ENCODE measurements at places on chromosomes 11 and 22.

DNA sequence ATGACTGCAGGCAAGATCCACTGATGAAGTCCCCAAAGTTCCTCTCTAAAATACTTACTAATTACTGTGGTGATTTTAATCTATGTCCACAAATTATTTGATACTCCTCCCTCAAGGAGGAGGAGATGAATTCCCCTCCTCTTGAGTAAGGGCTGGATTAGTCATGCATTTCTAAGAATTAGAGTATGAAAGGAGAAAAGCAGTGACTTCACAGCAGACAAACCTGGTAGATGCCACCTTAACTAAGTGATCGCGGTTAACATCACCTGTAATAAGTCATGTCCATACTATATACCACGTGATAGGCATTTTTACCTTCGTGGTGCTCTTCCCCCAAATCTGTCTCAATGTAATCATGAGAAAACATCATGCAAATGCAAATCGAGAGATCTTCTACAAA is 52.0 kb upstream of the TSPAN18 start:
- DNase-seq = no peak

GRCh38 chr22:32697331-32697995 is 104.0 kb upstream of the TIMP3 start:
- no peak for DNase-seq

DNA sequence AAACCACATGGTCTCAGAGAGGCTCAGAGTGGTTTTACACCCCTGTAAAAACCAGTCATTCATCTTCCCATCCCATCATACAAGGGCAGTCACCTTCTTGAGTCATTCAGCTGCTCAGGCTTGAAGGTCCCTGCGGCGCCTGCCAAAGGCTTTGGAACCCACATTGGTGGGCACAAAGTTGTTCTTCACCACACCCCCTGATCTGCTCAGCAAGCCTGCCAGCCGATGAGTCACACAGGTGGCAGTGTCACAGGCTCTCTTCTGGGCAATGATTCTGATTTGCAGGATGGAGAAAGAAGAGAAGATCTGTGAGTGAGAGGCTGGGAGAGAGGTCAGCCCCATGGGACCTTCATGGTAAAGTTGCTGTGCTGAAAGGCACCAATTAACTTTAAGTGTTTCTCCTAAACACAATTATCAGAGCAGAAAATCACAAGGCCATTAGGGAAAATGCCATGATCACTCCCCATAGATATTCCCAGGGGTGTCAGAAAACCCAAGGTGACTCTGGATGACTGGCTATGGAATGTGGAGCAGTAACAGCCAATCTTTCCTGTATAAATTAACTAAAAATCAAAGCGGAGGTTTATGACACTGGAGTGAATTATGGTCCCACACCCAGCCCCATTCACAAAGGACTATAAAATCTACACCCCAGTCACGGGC is 4.4 kb downstream of the CALCA start:
- DNase-seq = no peak

DNA sequence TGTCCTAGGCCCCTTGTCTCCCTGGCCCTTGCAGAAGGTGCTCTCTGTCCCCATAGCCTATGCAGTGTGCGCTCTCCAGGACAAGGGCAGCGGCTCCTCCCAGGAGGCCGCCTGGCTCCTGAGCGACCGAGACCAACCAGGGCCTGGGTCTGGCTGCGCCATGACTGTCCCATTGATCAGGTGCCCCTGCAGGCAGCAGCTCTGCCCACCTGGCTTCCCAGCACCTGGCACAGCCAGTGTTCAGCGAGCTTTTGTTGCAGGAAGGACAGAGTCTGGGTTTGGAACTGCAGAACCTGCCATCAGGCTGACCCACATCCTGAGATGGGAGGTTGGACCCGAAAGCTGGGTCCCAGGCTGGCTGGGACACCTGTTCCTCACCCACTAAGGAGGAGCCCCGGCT is 1001.1 kb downstream of the BRD1 start:
- no peak for DNase-seq

DNA sequence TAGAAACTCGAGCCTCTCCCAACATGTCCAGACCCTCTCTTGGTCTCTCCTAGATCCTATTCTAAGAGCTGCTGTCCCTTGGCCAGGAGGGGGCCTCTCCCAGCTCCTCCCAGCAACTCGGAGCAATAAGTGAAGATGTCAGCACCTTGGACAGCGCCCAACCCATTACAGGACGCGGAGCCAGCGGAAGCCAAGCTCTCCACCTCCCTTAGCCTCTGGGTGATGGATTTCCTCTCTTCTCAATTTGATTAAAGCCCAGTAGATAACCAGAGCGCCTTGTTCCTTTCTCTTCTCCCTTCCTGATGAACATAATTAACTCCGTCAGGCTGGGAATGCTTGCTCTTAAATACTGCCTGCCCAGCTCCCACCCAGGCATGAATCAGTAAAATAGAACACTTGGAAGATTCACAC is 26.2 kb upstream of the TPBGL start:
- DNase-seq = peak; percentile 32

- no peak for DNase-seq
These were observed 725.8 kb downstream of the BRD1 start for GRCh38 chr22:49101873-49102272.

DNA sequence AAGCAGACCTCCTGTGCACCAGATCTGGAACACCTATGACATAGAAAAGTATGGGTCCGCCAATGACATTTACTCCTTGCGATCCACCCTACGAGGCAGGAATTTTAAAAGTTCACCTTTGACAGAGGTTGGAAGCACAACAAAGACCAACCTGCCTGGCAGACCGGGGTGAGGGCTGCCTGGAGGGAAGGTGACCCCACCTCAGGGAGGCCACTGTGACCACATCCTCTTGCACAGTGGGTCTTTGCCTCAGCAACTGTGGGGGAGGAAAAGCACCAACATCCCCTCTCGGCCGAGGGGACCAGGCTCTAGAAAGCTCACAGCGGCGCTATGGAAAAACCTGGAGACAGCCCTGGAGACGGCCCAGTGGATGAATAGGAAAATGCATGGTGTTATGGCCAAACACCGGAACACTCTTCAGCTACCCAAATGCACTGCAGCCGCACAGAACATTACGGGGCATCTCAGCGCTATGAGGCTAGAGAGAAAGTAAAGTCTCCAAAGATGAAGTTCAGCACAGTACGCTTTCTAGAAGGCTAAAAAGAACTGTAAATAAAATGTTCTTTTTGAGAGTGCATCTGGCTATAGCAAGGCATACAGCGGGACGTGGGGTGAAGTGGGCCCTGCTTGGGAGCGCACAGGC is 1.8 kb upstream of the SHISAL1 start:
- DNase-seq = no peak

DNA sequence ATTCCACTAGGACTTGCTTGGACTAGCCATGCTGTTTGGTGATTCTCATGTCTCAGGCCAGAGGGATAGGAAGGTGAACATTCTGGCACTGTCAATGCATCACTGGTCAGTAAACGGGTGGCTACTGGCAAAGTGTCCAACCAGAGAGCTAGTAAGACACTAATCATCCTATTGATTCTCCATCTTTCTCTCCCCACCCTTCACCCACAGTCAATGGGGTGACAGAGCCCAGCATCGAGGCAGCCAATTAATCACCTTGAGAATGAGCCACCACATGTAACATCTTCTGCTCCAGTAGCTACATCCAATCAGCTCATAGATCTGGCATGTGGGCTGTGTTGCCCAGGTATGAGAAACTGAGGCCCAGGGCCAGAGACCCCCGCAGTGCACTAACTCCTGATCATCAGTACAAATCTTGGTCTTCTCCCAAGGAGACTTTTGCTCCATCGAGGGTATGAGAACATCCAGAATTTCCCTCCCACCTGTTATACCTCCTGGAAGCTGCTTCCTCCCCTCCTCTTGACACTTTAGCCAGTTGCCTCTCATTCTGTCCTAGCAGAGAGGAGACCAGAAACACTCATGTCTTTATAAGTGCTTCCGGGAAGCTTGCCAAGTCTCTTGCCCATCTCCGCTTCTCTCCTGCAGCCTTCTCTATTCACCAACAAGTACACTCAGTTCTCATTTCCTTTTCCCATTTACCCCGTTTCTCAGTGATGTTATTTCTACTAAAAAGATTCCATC is 17.0 kb downstream of the HTR3A start:
- DNase-seq = no peak

DNA sequence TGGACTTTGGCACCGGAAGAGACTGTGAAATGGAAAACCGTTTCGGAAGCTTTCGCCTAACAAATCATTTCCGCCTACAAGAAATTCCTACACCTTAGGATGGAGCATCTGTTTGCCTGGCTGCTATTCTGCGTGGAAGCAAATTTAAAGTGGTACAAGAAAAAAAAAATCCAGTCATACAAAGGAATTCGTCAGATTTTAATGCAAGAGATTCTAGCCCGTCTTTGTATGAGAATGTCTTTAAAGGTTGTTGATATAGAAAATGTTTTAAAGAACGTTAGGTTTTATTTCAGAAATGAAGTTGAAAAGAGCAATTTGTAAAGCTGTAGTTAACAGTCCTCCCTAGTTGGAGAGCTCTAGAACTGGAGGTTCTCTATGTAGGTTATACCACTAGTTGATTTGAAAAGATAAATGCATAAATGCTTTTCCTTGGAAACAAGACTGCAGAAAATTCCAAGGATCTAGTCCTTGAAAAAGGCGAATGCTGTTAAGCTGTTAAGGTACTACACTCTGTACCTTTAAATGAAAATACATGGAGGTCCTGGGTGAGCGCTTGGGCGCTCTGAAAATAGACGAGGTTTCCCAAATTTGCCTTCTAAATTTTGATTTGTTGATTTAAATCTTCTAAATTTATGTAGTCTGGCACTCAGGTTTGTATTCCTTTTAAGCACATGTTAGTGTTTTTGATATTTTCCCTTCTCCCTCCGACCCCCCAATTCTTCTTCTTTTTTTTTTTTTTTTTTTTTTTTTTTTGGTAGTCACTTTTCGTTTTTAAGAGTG is 2.4 kb downstream of the NCR3LG1 start:
- no peak for DNase-seq

GRCh38 chr11:110891411-110891810 is 179.2 kb upstream of the ARHGAP20 start:
- DNase-seq = peak; percentile 52

GRCh38 chr11:21254790-21255189 is 585.4 kb downstream of the NELL1 start:
- no peak for DNase-seq

- DNase-seq = no peak
These were observed 1502.7 kb downstream of the TBC1D22A start for GRCh38 chr22:48265000-48265625.

- DNase-seq = no peak
These were observed 36.9 kb downstream of the MORC2 start for GRCh38 chr22:30931541-30932300.

DNA sequence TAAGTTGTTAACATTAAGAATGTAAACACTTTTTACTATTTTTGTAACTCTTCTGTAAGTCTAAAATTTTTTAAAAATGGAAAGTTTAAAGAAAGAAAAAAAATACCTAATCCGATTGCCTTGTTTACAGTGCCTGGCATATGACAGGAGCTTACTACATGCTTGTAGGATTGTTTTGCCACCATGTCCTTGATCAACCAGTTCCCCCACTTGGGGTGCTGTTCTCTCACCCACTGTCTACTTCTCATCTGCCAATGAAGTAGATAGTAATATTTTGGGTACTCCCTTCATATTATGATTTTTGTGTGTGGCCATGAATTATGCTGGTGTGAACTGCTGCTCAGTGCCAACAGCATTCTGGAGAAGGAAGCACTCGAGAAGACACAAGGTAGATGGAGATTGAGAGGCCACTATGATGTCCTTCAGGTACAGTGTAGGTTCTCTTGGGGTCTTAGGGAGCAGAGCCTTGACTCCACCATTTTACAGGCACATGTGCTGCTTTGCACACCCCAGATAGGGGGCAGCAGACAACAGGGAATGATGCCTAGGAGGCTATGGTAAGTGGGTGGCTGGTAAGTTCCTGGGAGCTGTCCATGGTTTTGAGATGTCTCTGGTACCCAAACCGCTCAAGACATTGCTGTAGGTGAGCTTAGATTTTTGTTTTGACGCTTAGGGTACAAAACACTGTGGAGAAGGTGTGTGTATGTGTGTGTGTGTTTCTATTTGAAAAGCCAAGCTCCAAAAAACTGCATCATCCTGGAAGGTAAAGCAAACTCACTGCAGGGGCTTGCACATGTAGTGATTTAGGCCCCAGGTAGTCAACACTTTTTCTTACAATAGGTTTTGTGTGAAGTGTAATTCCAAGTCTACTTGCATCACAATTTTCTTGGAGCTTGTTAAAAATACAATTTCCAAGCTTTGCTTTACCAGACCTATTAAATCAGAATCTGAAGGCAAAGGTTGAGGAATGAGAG is 494.5 kb upstream of the LARGE1 start:
- no peak for DNase-seq

DNA sequence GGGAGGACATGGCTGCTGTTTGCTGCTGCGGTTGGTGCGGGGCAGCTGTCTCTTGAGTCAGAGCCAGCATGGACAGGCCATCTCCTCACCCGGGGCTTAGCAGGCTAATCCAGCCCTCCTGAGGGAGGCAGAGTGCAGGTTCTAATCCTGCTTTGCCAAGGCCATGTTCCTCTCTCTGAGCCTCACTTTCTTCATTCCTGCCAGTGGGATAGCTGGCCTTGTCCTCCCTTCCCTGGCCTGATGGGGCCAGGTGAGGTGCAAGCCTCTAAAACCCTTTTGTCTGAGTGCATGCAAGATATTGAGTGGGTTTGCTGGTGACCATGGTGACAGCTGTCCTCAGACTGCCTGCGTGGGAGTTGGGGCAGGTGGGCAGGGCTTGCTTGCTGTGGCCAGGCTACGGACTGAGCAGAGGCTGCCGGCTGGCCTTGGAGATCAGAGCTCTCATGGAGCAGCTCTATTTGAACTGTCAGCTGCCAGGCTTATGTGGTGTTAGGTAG is 3.6 kb downstream of the USP35 start:
- no peak for DNase-seq

- DNase-seq = no peak
These were observed 32.1 kb downstream of the GRAMD4 start for GRCh38 chr22:46652081-46652846.

DNA sequence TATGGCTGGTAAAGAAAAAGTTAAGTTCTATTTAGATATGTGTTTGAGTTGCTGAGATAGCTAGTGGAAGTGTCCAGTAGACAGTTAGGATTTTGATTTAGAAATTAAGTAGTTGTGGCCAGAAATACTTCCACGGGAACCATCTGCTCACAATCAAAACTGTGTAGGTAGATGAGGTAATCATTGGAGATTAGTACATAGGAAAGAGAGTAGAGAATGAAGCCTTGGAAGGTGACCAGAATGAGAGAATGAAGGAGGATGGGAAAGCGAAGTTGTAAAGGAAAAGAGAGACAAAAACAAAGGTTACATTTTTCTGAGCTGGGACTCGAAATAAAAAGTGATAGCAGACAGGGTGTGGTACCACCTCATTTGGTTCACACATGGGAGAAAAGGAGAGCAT is 296.9 kb upstream of the SORL1-AS1 start:
- no peak for DNase-seq
